Inflammatory macrophage treated with lipopolysaccharide for 1 hour (primary cell): ENCODE measurements at places on chromosomes 5 and 9.
A peak's percentile ranks its signal among the peaks of the same experiment; 100 is the strongest.

DNA sequence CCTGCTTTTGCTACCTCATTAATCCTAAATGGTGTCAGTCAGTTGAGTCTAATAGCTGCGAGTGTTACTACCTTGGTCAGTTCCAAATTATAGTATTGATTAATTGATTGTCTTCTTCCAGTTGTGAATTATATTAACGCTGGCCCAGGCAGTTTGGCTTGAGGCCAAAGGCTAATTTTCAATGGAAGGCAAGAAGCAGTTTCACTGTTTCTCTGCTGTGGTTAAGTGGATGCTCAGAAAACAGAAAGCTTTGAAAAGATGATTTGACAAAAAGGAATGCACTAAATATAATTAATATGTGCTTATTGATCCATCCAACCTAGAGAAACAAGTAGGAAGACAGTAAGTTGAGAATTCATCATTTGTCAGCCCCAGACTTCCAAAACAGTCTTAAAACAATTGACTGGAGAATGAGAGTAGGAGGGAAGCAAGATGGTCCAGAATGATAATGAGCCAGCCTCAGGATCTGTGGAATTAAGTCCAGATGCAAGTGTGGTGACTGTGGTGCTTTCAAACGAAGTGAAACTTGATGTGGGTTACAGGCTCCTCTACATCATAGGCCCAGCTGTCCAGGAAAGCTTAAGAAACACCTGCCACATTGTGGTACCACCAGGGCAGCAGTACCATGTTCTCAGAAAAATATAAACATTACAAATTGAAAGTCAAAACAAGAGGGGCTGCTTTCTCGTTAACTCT, 1371.0 kb upstream of the DMAC1 start:
- no peak for DNase-seq

DNA sequence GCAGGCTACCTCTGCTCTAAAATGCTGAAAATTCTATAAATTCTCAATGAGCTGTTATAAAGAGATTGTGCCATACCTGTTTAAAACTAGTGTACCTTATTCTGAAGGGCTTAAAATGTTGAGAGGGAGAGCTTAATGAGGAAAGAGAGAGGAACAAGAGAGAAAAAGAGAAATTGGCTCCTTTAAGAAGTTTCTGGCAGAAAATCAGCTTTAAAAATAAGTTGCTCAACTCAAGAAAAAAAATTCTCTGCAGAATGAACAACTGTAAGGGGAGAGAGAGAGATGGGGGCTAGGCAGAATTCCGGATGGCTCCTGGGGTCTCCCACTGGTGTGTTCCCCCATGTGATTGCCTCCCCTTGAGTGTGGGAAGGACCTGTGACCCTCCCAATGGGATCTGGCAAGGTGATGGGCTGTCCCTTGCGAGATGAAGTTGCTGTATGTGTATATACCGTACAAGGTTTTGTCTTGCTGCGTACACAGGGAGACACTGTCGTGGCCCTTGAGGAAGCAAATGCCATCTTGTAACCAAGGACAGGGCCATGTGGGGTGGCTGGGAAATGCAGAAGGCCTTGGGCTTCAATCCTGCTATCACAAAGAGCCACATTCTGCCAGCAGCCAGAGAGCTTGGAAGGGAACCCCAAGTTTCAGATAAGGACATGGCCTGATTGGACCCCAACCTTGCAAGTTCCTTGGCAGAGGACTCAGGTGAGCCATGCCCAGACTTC, 64.3 kb upstream of the S1PR3 start:
- no peak for DNase-seq

DNA sequence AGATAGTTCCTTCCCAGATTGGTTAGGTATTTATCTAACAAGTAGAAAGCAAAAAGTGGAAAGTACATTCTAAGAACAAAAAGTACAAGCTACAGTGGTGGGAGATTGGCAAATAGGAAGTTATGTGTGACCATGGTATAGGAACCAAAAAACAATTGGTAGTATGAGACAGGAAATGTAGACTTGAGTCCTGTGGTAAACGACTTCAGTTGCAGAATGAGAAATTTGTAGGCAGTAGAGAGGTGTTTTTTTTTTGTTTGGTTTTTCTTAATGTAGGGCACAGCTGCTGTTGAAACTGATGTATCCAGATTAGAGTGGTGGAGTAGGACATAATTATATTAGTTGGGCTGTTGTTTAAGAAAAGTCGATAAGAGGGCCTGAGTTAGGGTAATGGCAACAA, 72.0 kb downstream of the CCNH start:
- DNase-seq, result peak; percentile 26

GRCh38 chr5:159163701-159164046, 45.7 kb downstream of the RNF145 start:
- DNase-seq, result no peak

- DNase-seq, result no peak
Measured at GRCh38 chr5:65413822-65414221, 67.9 kb downstream of the ADAMTS6 start.
